ENCODE measurements at places on chromosomes 11 and 22. TPM values are rescaled to one million over a fixed set of nuclear protein-coding genes. Genes with fewer than 3 reads are reported as not detected.

Gene DBX1
- total RNA-seq: not detected

GRCh38 chr11:65894034-65894591 is 3.6 kb downstream of the CCDC85B start:
- peaks cover 2% of the 10 kb centered on the region for H3K36me3 ChIP-seq
- H3K4me1 ChIP-seq: peaks cover 43% of the 10 kb centered on the region
- no peak overlapping the region for H3K4me3 ChIP-seq

- H3K36me3 ChIP-seq: peaks cover 7% of the 10 kb centered on the region
- no peak for DNase-seq
- no peaks in the 10 kb centered on the region for H3K4me1 ChIP-seq
Measured at GRCh38 chr11:17298302-17298701, 21.8 kb downstream of the NUCB2 start.

Gene KCNJ5
- 1.6 TPM for total RNA-seq

GRCh38 chr11:1547467-1548098 is 24.5 kb downstream of the DUSP8 start:
- H3K36me3 ChIP-seq: no peaks in the 10 kb centered on the region
- DNase-seq: no peak
- H3K4me1 ChIP-seq: peaks cover 36% of the 10 kb centered on the region
- no peak overlapping the region for H3K4me3 ChIP-seq
- peaks cover 43% of the 10 kb centered on the region for H3K27me3 ChIP-seq

GRCh38 chr11:84430661-84431060 is 1144.5 kb upstream of the CCDC90B start:
- no peaks in the 10 kb centered on the region for H3K4me1 ChIP-seq
- no peaks in the 10 kb centered on the region for H3K27me3 ChIP-seq
- H3K4me3 ChIP-seq: no peak overlapping the region

Data from spinal cord (tissue), 10 donors.